Right lobe of liver (tissue), 6 donors: ENCODE measurements at places on chromosomes 4 and X. TPM values are rescaled to one million over a fixed set of nuclear protein-coding genes. Genes with fewer than 3 reads are reported as not detected.

H2BW2 gene
- total RNA-seq: not detected

DIPK2B gene
- total RNA-seq: 0.61 TPM

ZRSR2 gene
- total RNA-seq: 3.0 TPM

RNF128 gene
- 39.6 TPM for total RNA-seq

GAK gene
- total RNA-seq: 64.9 TPM

FDCSP gene
- not detected for total RNA-seq

SMIM10 gene
- total RNA-seq: 0.27 TPM

CT47B1 gene
- total RNA-seq: not detected

SPATA18 gene
- total RNA-seq: 2.9 TPM

KIAA1210 gene
- total RNA-seq: not detected

UGT2B15 gene
- 174 TPM for total RNA-seq

PCDH10 gene
- not detected for total RNA-seq

FMR1NB gene
- total RNA-seq: not detected

NCBP2L gene
- not detected for total RNA-seq

HPSE gene
- 2.0 TPM for total RNA-seq

SLITRK2 gene
- total RNA-seq: 0.07 TPM

ARSJ gene
- 7.7 TPM for total RNA-seq

CDX4 gene
- total RNA-seq: not detected

DCAF12L1 gene
- not detected for total RNA-seq

PDLIM3 gene
- 16.6 TPM for total RNA-seq

SLC26A1 gene
- total RNA-seq: 25.3 TPM

KDR gene
- 10.8 TPM for total RNA-seq

FABP2 gene
- total RNA-seq: not detected

ARHGAP24 gene
- 5.5 TPM for total RNA-seq

ASMT gene
- total RNA-seq: not detected

FOXR2 gene
- not detected for total RNA-seq

ERAS gene
- total RNA-seq: not detected

ANXA10 gene
- 46.6 TPM for total RNA-seq

UTP3 gene
- total RNA-seq: 13.7 TPM

MAGEA9B gene
- total RNA-seq: not detected

SCML2 gene
- 1.0 TPM for total RNA-seq

ZNF595 gene
- 9.3 TPM for total RNA-seq

FAM53A gene
- total RNA-seq: 0.75 TPM

WNK3 gene
- total RNA-seq: 7.6 TPM

LAP3 gene
- 70.9 TPM for total RNA-seq

MAGEA12 gene
- total RNA-seq: not detected

PPARGC1A gene
- total RNA-seq: 37.1 TPM
